Astrocyte (in vitro differentiated cells and primary cell): ENCODE measurements at places on chromosomes 7 and 10. TPM values are rescaled to one million over a fixed set of nuclear protein-coding genes. Genes with fewer than 3 reads are reported as not detected.

DNA sequence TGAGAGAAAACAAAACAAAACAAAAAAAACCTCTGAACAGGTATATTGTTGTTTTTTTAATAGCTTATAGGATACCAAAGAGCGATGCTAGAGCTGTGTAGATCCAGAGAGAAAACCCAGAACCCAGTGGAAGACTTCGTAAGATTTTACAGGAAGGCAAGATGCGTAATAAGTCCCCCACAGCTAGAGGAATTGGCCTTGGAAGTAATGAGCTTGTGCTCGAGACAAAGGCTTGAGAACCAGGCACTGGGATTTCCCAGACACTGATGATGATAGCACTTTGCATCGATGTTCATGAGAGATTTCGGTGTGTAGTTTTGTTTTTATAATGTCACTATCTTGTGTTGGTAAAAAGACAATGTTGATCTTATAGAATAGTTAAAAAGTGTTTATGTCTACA is 821.5 kb upstream of the IGFBP3 start:
- no peak for DNase-seq
- no peaks in the 10 kb centered on the region for H3K36me3 ChIP-seq
- no peaks in the 10 kb centered on the region for H3K27me3 ChIP-seq
- H3K4me1 ChIP-seq = peaks cover 10% of the 10 kb centered on the region
- no peak overlapping the region for H3K4me3 ChIP-seq

DNA sequence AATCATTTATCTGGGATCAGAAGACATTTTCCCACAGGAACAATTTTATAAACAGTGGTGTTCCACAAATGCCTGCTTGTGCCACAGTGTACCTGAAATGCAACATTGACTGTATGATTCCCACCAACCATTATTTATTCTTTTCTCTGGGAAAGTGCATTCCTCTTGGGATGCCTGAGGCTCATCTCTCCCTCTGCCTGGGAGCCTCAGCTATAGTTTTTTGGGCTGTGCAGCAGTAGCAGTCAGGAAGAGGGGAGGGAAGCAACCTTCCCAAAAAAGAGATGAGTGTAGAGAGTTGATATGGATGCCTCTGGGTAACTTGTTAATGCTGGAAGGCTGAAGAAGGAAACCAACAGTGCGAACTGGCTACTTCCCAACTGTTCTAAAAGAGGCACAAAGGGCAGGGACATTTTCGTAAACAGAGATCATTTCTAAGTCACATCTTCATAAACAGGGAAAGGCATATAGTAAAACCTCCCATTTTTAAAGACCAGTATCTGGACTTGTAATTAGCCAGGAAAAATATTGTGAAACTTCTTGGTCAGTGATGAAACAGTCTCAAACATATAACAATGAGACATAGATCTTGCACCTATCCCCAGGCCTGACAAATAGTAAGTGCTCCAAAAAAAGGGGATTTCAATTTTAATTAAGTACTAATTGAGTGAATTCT is 1.4 kb upstream of the CALD1 start:
- H3K4me1 ChIP-seq = peaks cover 29% of the 10 kb centered on the region
- H3K36me3 ChIP-seq = peaks cover 6% of the 10 kb centered on the region
- no peak overlapping the region for H3K4me3 ChIP-seq
- no peaks in the 10 kb centered on the region for H3K27me3 ChIP-seq

GRCh38 chr7:27182861-27183681 is 2.0 kb downstream of the HOXA11 start:
- H3K27me3 ChIP-seq = peaks cover 97% of the 10 kb centered on the region
- no peak overlapping the region for H3K4me3 ChIP-seq
- no peaks in the 10 kb centered on the region for H3K36me3 ChIP-seq
- no peak for DNase-seq
- no peak overlapping the region for H3K27ac ChIP-seq

HKDC1 gene
- 4.2 and 4.3 TPM in 2 replicates for total RNA-seq

OR6B1 gene
- total RNA-seq = not detected in 2 replicates

CFAP46 gene
- total RNA-seq = 1.3 and 1.5 TPM in 2 replicates

TFPI2 gene
- total RNA-seq = 66.2 and 74.8 TPM in 2 replicates

RINT1 gene
- 28.0 and 28.1 TPM in 2 replicates for total RNA-seq
